ENCODE measurements at places on chromosomes 1 and 21.

DNA sequence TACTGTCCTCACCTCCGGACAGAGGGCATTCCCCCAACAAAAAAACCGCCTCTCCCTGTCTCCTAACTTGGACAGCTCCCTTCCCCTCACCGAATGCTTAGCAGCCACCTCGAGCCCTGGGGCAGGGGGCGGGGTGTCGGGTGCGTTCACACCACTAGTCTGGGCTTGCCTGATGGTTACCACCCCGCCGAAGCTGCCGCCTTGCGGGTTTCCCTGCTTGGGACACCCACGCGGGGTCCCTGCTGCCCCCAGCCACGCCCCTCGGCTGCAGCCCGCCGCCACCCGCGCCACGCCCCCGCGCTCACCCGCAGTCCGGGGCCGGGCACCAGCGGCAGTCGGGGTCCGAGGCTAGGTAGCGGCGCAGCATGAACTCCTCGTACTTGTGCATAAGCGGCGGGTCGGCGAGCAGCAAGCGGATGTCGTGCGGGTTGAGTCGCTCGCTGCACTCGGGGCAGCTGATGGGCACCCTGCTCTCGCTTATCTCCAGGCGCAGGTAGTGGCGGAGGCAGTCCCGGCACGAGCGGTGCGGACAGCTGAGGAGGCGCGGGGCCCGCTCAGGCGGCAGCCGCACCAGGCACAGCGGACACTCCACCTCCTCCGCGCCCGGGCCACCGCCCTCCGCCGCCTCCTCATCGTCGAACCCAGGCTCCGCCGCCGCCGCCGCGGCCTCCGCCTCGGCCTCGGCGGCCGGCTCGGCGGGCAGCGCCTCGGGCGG is 706 bp downstream of the RNF19B start:
- DNase-seq, result peak; percentile 24

GRCh38 chr1:1165900-1166421 is 7.7 kb upstream of the TTLL10 start:
- no peak for DNase-seq

DNA sequence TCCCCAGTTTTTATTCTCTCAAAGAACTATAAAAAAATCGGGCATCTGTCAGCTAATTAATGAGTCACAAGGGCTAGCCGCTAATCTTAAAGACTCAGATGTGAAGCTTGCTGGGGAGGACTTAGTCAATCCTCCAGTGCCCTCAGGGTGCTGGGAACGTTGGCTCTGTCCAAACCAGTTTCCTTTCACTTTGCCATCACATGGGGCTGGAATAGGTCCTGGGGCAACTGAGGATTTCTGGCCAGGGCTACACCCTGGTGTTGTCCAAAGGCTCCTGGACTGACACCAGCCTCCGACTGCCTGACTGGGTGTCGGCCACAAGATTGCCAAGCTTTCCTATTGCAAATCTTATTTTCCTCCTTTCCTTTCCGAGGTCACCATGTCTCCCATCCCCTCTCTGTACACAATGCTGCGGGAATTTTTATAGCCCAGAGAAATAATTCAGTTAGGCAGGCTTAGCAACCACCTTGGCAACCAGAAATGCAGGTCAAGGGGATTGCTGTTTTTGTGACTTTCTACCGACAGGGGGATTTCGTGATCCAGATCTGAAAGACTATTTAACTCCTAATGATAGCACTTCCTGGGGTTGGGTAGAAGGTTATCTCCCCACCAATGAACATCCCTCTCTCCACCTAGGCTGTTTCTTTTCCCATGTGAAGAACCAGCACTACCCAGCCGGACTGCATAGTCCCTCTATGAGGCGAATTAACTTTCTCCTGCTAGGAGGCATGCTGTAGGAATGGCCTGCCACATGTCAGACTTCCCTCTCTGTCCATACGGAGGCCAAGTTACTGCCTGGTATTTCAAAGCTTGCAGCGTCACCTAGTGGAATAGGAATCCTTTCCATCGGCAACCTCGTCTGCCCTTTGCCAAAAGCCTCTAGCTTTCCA is 29.9 kb upstream of the CTBS start:
- no peak for DNase-seq

- no peak for DNase-seq
These were observed 97.3 kb downstream of the PLA2G4A start for GRCh38 chr1:186925881-186926669.

GRCh38 chr1:168977618-168978017 is 128.9 kb upstream of the ATP1B1 start:
- no peak for DNase-seq

GRCh38 chr1:72101840-72102632 is 180.3 kb downstream of the NEGR1 start:
- DNase-seq, result no peak

DNA sequence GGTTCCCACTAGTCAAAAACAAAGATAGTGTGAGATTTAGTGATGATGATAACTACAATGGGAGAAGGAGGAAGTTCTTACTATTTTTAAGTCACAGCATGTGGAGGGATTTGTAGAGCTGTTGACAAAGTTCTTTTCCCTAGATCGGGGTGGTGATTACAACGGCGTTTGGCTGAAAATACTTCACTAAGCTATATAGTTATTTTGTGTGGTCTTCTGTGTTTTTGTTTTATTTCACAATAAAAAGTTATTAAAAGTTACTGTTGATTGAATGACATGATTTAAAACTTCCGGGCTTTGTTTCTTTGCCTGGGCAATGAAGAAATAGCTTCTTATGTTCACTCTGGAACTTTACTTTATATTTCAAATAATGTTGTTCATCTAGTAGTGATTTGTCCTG is 47.3 kb upstream of the SSX2IP start:
- DNase-seq, result no peak

DNA sequence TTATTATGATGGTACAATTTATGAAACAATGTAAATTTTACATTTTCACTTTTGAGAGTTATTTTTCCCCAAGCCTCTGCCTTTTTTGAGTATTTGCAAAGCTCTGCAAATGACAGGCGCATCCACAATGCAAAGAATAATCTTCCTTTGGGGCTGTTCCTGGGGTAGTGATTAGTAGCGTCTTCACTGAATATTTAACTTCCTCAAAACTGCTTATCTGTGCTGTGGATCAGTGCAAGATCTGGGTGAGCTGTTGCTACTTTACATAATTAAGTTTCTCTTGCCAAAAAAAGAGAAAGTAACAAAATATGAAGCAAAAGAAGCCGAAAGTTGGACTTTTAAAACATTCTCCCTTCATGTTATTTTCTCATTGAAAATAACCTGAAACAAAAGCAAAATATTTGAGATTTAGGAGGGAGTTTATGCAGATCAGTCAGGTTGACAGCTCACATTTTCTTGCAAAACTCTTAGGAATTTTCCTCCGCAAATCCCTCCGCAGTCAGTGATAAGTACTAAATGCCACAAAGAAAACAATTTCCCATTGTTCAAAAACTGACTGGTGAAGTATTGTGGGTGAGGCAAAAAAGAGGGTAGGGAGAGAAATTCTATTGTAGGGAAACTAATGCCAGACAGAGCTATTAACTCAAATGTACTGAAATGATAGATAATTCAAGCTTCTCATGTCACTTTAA is 276.4 kb upstream of the B3GALT2 start:
- no peak for DNase-seq

Data from stimulated activated CD8-positive, alpha-beta memory T cell treated with anti-CD3 and anti-CD28 coated beads, Interleukin-7, amount 100 ng/mL, for 24 hours (primary cell).